ENCODE measurements at places on chromosomes 6 and 20.
A peak's percentile ranks its signal among the peaks of the same experiment; 100 is the strongest.

- peaks cover 5% of the 10 kb centered on the region for H3K4me1 ChIP-seq
- no peak for DNase-seq
- no peaks in the 10 kb centered on the region for H3K27me3 ChIP-seq
- H3K36me3 ChIP-seq = no peaks in the 10 kb centered on the region
These were observed 571.7 kb downstream of the DHX35 start for GRCh38 chr20:39533858-39534257.

DNA sequence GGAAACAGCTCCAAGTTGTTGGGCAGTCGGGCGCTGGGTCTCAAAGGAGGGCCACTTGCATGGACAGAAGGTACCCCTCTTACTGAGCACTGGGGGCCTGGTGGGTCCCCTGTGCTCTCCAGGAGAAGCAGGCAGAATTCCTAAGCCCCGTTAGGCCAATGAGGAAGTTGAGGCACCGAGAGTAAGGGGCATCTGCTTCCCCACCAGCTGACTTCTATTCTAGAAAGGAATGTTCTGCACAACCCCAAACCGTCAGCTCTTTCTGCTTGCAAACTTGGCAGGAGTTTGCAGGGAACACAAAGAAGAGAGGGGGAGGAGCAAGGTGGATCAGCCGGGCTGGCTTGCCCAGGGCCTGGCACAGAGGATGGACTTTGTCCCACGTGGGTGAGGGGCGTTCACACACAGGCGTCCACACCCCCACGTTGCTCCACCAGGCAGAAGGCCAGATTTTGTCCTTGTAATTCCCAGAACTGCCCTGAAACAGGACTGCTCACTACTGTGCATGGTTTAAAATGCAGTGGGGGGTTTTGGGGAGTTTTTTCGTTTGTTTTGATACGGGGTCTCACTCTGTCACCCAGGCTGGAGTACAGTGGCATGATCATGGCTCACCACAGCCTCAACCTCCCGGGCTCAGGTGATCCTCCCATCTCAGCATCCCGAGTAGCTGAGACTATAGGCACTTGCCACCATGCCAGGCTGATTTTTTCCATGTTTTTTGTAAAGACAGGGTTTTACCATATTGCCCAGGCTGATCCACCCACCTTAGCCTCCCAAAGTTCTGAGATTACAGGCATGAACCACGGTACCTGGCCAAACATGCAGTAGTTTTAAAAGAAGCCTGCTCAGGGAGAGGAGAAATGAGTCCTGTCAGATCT is 93.3 kb downstream of the SNX5 start:
- no peak for DNase-seq
- H3K4me3 ChIP-seq = peak overlapping the region; percentile 19
- H3K27me3 ChIP-seq = no peaks in the 10 kb centered on the region
- no peaks in the 10 kb centered on the region for H3K36me3 ChIP-seq
- peaks cover 38% of the 10 kb centered on the region for H3K4me1 ChIP-seq

GRCh38 chr6:31356216-31356945 is 598 bp downstream of the HLA-B start:
- DNase-seq = no peak
- H3K4me3 ChIP-seq = peak overlapping the region; percentile 56
- no peaks in the 10 kb centered on the region for H3K36me3 ChIP-seq
- H3K4me1 ChIP-seq = peaks cover 26% of the 10 kb centered on the region
- no peaks in the 10 kb centered on the region for H3K27me3 ChIP-seq

- no peaks in the 10 kb centered on the region for H3K27me3 ChIP-seq
- peaks cover 8% of the 10 kb centered on the region for H3K4me1 ChIP-seq
- H3K4me3 ChIP-seq = no peak overlapping the region
- H3K36me3 ChIP-seq = no peaks in the 10 kb centered on the region
- H3K27ac ChIP-seq = no peak overlapping the region
- DNase-seq = no peak
These were observed 9.6 kb upstream of the CST3 start for GRCh38 chr20:23647346-23647745.

- H3K27ac ChIP-seq = no peak overlapping the region
- no peaks in the 10 kb centered on the region for H3K27me3 ChIP-seq
- H3K36me3 ChIP-seq = no peaks in the 10 kb centered on the region
- H3K4me1 ChIP-seq = peaks cover 28% of the 10 kb centered on the region
- DNase-seq = no peak
These were observed 8.9 kb upstream of the PSMG4 start for GRCh38 chr6:3249821-3250220.
